Brain (organoid and tissue), 16 donors: ENCODE measurements at places on chromosomes 2 and 18.

DNA sequence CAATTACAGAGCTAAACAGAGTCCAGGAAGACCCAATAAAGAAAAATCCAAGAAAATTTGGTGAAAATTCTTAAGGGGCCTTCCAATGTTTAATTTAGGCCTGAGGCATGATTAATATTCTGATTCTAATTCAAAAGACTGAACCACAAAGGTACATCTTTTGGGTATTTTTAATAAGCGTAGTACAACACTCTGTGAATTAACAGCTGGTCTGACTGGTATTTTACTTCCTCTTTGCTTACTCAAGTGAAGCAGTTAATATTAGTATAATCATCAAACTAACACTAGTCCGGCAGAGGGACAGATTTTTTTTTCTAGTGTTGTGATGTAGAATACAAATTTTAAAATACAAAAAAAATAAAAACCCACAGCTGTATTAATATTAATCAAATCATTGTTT lies 652.9 kb downstream of the NR4A2 start:
- DNase-seq, result no peak

DNA sequence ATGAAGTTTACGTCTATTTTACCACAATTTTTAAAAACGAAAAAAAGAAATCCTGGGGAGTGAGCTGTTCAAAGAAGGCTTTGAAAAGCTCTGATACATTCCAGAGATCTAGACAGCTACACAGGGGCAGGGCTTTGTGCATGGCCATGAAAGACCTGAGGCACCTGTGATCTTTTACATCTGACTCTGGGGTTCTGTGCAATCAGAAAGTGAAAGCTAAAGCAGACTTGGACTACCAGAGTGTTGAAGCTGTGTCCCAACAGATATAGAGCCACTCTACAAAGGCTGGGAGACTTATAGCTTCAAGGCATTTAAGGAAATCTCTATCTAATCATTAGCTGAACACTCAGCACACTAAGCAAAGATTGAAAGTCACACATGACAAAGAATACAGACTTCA lies 34.1 kb downstream of the PARD6G start:
- peak; percentile 77 for DNase-seq

DNA sequence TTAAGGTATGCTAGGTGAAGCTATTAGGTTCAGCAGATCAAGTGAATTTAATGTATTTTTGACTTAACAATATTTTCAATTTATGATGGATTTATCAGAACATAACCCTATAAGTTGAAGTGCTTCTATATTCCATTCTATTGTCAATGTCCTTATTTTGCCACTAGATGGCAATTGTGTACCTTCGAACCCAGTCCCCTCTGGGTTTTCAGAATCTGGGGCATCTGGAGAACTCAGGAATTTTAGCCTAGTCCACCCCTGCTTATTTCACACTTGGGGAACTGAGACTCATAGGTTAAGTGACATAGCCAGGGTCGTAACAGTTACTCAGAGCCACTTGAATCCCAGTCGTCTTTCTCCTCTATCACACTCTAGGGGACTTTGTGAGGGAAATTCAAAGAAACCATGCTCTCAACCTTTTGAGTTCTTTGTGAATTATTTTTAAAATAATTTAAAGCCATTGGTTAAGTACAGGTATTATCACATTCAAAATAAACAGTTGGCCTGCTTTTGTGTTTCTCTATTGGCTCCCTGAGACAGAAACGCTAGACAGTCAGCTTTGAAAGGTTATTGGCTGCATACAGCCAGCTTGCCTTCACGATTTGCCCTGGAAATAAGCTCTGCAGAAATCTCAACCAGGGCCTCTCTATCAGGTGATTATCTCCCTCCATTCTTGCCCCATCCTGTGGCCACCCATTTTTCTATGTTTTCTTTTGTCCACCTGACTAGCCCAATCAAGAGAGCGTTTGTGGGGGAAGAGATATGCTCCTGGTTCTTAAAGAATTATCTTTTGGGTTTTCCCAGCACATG lies 145.0 kb downstream of the TTC27 start:
- peak; percentile 74 for DNase-seq

GRCh38 chr2:57370882-57371585 lies 675.6 kb upstream of the VRK2 start:
- DNase-seq, result no peak

GRCh38 chr2:174628528-174629169 lies 31.0 kb upstream of the WIPF1 start:
- DNase-seq, result no peak

GRCh38 chr2:47607680-47608061 lies 175.3 kb upstream of the MSH6 start:
- DNase-seq, result no peak

DNA sequence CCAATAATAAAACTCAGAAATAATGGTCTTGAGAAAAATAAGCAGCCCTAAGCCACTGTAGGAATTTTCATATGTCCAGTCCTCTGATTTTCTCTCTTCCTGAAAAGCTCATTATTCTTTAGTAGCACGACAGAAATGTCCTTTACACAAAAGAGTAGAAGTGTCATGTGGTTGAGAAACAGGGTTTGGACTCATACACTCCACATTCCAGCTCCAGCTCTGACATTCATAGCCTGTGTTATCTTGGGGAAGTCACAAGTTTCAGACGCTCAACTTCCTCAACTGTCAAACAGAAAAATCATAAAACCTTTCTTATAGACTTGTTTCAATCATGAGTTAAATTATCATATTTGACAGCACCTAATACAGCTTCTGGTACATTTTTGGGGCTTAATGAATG lies 511.5 kb downstream of the TNS1 start:
- DNase-seq, result no peak

DNA sequence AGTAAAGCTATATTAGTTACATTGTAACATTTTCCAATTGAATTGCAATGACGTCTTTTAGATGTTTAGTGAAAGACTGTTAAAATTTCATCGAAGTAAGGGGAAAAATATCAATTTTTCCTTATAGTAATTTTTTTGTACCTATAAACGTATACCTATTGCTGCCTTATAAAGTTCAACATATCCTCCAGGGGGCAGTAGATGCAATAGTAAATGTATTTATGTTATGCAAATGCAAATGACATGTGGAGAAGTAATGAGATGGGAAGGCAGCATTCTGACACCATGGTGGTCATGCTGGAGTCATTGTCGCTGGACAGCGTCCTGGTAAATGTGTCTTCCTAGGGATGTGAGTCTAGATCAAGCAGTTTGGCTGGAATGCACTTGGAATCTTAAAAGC lies 38.7 kb downstream of the MSTN start:
- peak; percentile 49 for DNase-seq

- DNase-seq, result no peak
Observed at GRCh38 chr2:234579231-234579962, 82.5 kb upstream of the ARL4C start.

DNA sequence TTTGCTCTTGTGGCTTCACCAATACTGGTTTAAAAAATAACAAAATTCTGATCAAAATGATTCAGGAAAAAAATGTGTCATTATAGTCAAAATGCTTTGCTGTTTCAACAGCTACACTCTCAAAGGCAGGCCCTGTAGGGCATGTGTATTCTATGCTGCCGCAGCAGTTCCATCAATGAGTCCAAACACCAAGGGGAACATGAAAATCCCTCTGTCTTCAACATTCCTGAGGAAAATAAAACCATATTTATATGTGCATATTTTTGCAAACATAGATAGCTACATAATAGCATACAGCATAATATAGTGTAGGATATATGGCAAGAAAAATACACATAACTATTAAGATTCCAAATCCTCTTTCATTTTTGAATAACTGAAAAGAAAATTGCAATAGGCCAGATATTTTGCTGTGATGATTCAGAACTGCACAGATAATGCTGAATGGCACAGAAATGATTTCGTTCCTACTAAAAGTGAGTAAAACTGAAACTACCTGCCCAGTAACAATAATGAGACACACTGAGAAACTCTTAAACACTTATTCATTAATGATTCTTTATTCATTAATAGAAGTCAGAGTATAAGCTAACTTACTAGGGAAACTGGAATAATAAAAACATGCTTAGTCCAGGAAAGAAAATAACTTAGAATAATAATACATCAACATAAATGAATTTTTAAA lies 343.8 kb downstream of the SUCLG1 start:
- no peak for DNase-seq
